Fibroblast of the aortic adventitia (primary cell): ENCODE measurements at places on chromosomes 1 and 21. TPM values are rescaled to one million over a fixed set of nuclear protein-coding genes. Genes with fewer than 3 reads are reported as not detected.

PACC1 gene
- 2.7 and 5.1 TPM in 2 replicates for total RNA-seq

ANGEL2 gene
- 21.3 and 63.4 TPM in 2 replicates for total RNA-seq

OR2T27 gene
- not detected in 2 replicates for total RNA-seq

TRIM63 gene
- total RNA-seq: 0.09 and 1.5 TPM in 2 replicates

KIF26B gene
- 4.6 and 20.9 TPM in 2 replicates for total RNA-seq

RC3H1 gene
- 35.7 and 37.0 TPM in 2 replicates for total RNA-seq

TDRD10 gene
- not detected in 2 replicates for total RNA-seq

INAVA gene
- total RNA-seq: not detected in 2 replicates

INTS11 gene
- total RNA-seq: 35.0 and 53.1 TPM in 2 replicates

UBXN10 gene
- not detected in 2 replicates for total RNA-seq

VASH2 gene
- 0.90 and 3.3 TPM in 2 replicates for total RNA-seq
